Thyroid gland (tissue), 4 donors: ENCODE measurements at places on chromosomes 4 and X.

GRCh38 chrX:54157561-54157960 is 25.5 kb downstream of the FAM120C start:
- no peak for DNase-seq

DNA sequence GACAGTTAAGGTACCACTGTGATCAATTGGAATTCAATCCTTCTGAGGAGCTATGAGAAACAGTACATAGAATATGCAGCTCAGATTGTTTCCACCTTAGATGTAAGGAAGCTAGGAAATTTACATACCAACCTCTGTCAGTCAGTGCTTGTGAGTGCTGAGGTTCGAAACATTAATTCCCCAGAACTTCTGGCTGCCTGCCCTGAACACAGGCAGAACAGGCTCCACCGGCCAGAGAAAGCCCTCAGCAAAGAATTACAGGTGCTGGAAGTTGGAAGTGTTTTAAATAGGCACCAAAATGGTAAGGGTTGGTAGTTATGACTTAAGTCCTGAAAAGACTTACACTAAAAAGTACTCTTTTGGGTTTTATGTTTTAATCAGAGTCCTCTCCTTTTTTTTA is 651.8 kb downstream of the C4orf33 start:
- DNase-seq: peak; percentile 25

- DNase-seq: no peak
Observed at GRCh38 chrX:69082055-69082752, 83.0 kb downstream of the PJA1 start.

GRCh38 chr4:150108691-150109090 is 30.4 kb downstream of the DCLK2 start:
- DNase-seq: no peak

GRCh38 chrX:95145848-95146490 is 1472.0 kb downstream of the FAM133A start:
- DNase-seq: no peak

- DNase-seq: no peak
Observed at GRCh38 chrX:136386826-136387225, 86.1 kb downstream of the ADGRG4 start.

- no peak for DNase-seq
Observed at GRCh38 chr4:125749354-125749753, 434.6 kb downstream of the FAT4 start.

DNA sequence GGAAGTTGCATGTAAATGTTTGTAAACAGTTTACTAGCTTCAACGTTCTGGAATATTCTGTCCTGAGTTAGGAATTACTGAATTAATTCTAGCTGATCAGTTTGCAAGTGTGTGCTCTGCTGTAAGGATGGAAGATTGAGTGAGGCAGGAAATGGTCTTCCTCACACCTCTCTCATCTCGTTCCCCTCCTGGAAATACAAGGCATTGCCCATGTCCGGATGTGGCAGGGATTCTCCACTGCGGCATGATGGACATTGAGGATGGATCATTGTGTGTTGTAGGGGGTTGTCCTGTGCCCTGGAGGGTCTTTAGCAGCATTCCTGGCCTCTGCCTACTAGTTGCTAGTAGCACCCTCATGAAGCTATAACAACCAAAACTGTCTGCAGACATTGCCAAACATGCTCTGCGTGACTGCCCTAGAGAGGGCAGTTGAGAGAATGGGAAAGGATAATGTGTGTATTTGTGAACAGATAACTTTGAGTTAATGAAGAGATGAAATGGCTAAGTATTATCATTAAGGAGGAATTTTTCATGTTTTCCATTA is 12.6 kb downstream of the CA5B start:
- no peak for DNase-seq

- DNase-seq: peak; percentile 38
Observed at GRCh38 chrX:2325076-2325784, 175.5 kb downstream of the DHRSX start.

DNA sequence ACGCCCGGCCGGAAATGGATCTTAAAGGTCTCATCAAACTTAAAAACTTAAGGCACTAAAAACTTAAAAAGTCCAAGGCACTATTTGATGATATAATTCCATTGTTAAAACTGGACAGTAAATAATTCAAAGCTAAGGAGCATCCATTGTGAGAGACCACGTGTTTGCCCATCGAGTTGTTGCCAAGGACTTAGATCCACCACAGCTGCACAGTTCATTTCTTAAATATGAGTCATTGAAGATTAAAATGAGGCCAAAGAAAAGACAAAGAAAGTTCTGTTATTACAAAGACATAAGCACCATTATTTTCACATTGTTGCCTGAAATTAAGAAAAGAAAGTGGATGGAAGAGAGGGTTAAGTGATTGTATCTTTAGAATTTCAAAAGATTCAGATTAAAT is 411.5 kb upstream of the FTHL17 start:
- no peak for DNase-seq

- no peak for DNase-seq
Observed at GRCh38 chr4:73152893-73153292, 83.4 kb upstream of the COX18 start.
